ENCODE measurements at places on chromosomes 6 and 20.

GRCh38 chr20:56362833-56363413 lies 4.1 kb downstream of the FAM210B start:
- DNase-seq: no peak

DNA sequence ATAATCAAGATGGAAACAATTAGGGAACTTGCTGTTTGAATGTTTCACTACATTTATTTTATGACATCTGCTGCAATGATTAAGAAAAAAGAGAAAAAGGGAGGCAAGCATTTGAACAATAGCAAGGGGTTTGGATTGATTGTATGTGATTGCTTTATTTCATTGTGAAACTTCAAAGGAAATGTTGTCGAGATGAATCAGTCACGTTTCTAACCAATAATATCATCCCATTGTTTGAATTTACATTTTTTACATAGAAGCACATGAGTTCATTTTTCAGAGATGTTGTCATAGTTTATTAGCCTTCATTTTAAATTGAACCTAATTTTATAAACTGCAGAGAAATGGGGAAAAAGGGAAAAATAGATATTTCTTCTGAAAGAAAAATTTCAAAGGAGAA lies 572.0 kb downstream of the KIF16B start:
- DNase-seq: no peak

DNA sequence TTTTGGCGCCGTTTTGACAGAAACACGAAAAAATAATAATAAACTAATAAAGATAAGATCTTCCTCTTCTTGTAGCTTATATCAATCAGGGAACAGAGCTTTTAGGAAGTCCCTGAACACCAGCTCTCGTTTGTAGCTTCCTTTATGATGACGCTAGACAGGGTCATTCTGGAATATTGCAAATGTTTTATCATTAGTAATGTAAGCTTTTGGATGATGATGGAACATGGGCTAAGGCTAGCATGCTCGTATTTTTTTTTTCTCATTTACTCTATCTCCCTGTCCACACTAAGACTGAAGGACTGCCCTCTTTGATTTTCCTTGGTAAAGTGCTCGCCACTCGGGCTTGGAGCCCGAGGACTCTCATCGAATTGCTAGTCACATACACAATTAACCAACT lies 22.1 kb upstream of the POM121L2 start:
- no peak for DNase-seq

- DNase-seq: no peak
Observed at GRCh38 chr6:52802806-52803205, 810 bp downstream of the GSTA1 start.

DNA sequence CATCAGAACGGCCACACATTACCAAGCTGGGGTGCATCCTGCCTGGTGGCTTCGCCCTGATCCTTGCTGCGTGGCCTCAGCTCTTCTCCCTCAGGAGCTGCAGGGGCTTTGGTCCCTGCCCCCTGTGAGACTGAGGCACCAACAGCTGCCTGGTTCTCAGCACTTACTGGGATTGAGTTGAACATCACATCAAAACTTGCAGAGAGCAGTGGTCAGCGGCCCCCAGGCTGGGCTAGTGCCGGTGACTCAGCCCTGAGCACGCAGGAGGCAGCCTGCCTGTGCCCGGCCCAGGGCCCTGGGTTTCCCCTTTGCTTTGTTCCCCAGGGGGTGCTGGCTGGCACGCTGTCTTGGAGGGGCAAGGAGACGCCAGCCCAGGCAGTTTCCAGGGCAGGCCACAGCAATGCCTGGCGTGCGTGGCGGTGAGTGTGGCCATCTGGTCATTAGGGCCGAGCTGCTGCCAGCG lies 63.3 kb downstream of the DLL1 start:
- DNase-seq: no peak

- no peak for DNase-seq
Observed at GRCh38 chr6:123091091-123091895, 95.3 kb downstream of the CLVS2 start.

DNA sequence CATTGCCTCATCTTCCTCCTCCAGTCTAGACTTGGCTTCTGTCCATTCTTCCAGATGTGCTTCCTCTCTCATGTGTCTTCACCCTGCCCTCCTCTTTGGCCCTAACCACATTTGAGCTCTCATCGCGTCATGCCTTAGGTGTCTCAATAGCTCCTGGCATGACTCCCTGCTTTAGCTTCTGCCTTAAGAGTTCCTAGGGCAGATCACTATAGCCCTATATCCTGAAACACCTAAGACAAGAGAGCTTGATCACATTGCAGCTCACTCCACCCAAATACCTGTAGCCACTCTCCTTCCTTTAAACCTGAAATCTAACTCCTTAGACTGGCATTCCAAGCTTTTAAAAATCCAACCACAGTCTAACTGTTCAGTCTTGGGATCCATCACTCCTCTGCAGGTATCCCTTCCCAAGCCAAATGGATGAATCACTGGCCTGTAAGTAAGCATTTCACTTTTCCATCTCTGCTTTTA lies 69.0 kb upstream of the STXBP5 start:
- no peak for DNase-seq

DNA sequence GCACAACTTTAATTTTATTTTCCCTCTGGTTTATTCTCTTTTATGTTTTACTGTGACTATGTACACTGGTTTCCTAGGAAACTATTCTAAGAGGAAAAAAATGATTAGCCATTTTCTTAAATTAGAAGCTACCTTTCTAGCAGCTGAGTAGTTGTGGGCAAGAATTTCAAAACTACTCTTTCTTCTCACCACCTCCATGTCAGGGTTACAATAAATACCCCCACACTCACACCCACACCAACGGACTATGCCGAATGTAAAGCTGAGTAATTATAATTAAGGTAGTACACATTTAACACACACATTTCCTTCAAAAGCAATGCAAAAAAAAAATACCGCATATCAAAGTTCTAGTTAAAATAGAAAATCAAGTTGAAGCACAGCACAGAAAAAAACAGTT lies 78.9 kb downstream of the ARHGAP18 start:
- no peak for DNase-seq

GRCh38 chr20:38770546-38770945 lies 22.3 kb downstream of the ACTR5 start:
- no peak for DNase-seq

DNA sequence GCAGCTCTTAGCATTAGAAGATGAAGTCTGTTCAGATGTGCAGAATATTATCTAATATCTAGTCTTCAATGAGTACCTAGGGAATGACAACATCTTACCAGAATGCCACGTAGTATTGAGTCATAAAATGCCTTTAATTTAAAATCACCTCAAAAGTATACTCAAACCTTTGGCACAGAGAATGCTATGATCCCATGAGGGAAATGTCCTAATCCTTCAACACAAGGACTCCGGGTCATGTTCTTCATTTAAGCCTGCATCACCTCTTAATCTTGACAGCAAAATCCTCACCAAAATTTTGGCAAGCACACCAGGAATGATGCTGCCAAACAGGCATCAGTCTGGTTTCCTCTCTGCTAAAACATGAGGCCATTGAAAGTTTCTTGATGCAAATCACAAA lies 23.6 kb upstream of the MARCKS start:
- no peak for DNase-seq

DNA sequence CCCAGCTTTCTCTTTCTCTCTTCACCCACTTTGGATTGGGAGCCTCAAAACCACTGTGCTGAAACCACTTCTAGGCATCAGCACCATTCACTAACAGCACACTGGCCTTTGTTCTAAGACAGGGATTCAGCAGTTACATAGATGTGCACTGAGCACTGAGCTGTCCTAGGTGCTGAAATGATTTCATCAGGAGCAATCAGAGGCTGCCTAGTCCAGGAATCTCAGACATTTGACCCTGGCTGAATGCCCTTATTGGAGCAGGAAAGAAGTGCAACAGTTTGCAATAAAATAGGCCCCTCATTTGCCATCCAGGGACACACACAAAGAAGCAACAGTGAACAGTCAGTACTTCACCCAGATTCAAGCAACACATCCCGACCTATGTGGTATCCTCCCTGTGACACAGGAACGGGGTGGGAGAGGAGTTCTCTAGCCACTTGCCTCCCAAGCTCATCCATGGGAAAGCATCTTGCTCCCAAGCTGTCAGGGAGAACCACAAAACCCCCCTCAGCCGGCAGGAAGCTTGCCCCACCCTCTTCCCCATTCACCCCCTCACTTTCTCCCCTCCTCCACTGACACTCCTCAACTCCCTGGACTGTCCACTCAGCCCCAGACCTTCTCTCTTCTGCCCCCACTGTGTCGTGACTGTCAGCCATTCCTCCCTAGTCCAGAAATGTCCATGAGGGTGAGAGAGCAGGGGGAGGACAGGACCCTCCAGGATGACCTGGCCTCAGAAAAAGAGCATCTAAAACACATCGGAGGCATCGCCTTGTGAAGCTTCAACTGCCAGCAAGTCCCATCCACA lies 304.4 kb downstream of the PREX1 start:
- no peak for DNase-seq
